SK-MEL-5 (cell line): ENCODE measurements at places on chromosomes 7 and 10.
A peak's percentile ranks its signal among the peaks of the same experiment; 100 is the strongest.

DNA sequence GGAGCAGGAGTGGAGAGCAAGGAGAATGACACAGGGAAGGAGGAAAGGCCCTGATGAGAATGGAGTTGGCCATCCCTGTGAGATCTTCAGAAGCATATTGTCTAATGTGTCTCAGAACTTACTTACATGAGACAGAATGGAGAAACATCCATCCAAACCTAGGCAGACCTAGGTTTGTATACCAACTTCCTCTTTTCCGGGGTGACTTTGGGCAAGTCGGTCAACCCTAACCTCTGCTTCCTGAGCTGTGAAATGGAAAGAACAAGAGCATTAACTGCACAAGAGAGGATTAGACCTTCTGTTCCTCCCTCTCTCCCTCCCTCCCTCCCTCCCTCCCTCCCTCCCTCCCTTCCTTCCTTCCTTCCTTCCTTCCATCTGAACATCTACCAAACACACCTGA lies 4.5 kb downstream of the GHRHR start:
- no peak for DNase-seq

DNA sequence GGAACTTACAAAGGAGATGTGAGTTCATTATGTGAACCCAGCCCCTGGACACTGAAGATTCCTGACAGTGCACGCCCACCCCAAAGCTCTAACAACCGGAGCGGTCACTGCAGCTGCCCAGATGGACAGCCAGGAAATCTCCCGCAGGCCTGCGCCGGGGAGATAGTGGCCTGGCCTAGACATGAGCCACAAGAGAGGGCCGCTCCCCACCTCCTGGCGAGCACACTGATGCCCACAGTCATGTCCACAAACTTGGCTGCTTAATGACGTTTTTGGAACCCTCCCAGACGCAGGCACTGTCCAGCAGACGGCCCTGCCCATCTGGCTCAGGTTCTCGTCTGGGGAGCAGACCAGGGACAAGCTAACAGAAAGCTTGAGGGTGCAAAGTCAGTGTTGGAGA lies 34.2 kb downstream of the TCERG1L start:
- no peak for DNase-seq

- no peak for DNase-seq
These were observed 447.0 kb downstream of the GRID1 start for GRCh38 chr10:85919491-85920021.

GRCh38 chr7:128840326-128841170 lies 10.3 kb downstream of the FLNC start:
- DNase-seq, result no peak

- peak; percentile 67 for DNase-seq
These were observed 1.7 kb upstream of the EGR2 start for GRCh38 chr10:62817766-62818425.

- no peak for DNase-seq
These were observed 31.5 kb upstream of the PRF1 start for GRCh38 chr10:70634011-70634410.

GRCh38 chr10:71218046-71218650 lies 5.8 kb downstream of the UNC5B start:
- no peak for DNase-seq

DNA sequence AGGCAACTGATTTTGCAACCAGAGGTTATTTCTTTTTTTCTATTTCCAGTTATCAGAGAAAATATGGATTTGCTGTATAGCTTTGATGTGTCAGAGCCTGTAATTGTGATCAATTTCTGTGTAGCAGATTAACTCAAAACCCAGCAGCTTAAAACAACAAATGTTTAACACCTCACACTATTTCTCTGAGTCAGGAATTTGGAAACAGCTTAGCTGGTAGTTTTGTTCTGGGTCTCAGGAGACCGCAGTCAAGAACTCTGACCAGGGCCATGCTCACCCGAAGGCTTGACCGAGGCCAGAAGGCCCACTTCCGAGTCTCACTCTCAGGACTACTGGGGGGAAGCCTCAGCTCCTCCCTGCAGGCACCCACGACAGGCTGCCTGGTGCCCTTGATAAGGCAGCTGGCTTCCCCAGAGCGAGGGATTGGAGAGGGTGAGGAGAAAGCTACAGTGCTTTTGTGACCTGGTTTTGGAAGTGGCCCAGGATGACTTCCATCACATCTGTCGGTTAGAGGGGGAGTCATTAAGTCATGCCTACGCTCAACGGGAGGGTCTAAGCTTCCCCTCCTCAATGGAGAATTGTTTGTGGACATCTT lies 105.7 kb upstream of the SHH start:
- no peak for DNase-seq

- no peak for DNase-seq
These were observed 113.9 kb downstream of the FAM107B start for GRCh38 chr10:14660831-14661230.

GRCh38 chr10:79431428-79431827 lies 14.0 kb downstream of the ZCCHC24 start:
- no peak for DNase-seq

DNA sequence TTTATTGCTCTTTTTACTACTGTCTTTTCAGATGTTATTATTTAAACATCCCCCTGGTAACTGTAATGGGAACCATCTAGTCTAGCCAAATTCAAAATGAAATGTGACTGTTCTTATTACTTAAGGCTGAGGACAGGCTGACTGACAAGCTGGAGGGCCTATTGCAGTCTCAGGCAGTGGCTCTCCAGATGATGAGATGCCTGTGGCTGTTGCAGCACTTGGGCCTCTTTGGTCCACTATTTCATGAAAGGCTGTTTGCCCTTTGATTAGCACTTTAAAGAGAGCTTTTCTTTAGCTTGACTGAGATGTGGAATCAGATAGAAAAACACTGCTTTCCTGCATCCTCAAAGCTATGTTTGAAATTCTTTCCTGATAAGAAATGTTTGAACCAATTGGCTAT lies 540.5 kb downstream of the SORCS3 start:
- DNase-seq, result no peak

GRCh38 chr7:138961159-138961558 lies 20.0 kb downstream of the KIAA1549 start:
- no peak for DNase-seq

GRCh38 chr7:82678716-82679115 lies 235.1 kb upstream of the CACNA2D1 start:
- DNase-seq, result no peak

- DNase-seq, result no peak
These were observed 31.5 kb downstream of the STK32C start for GRCh38 chr10:132276179-132276675.

DNA sequence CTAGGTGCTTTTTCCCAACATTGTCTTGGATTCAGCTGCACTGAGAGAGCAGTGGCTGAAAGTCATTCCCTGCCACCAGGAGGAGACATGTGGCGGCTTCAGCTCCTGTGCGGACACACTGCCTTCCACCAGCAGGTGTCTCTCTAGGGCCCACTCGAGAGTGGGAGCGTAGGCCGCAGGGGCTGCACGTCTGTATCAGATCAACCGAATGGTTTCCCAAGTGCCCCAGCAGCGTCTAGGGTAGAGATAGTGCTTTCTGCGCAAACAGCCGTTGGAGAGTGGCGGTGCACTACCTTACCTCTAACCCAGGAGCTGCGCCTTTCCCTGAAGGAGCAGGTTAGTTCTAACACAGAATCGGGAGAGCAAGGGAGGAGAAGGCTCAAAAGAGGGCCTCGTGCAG lies 31.7 kb downstream of the PAPOLB start:
- DNase-seq, result peak; percentile 85

DNA sequence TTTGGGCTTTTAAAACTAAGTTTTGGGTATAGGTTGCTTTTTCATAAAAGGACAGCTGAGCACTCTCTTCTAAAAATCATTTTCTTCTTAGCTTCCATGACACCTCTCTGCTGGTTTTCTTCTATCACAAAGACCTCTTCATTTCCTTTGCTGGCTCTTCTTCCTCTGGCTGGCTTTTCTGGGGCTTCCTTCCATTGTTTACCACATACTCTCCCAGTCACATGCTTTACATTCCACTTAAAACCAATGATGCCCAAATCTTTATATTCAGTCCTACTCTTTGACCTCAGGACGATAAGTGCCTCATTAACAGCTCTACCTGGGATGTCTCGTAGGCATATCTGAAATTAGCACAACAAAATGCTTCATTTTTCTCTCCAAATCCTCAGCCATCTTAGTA lies 26.8 kb downstream of the FAM133B start:
- DNase-seq, result no peak

DNA sequence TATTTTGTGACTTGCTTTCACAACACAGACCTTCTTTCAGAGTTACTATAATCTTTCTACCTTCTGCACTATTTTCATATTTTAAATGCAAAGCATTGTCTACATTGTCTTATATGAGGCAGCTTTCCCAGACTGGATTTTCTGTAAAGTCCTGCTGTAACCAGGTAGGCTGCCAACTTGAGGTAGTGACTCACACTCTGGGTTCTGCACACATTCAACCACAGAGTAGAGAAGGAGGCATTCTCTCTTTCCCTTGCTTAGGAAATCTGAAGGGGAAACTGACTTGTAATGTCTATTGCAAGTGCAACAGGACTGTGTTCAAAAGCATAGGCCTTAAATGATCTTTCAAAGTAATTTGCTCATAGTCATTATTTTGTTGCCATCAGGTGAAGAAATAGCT lies 461.4 kb downstream of the GRM8 start:
- DNase-seq, result no peak

DNA sequence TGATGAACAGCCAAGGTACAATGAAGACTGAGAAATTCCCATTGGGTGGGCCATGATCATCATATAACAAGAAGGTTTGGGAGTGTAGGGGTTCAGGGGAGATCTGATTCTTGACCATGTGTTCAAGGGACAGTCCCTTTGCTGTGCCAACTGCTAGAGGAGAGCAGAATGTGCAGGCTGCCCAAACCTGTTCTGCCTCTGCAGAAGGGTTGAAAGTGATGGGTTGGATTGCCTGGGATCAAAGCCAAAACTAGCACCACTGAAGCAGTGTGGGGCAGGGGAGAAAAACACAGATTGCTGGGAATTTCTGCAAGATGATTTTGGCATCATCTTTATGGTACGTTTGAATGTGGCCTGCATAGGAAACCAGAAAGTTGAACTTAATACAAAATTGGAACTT lies 303.9 kb downstream of the OTUD1 start:
- DNase-seq, result no peak

DNA sequence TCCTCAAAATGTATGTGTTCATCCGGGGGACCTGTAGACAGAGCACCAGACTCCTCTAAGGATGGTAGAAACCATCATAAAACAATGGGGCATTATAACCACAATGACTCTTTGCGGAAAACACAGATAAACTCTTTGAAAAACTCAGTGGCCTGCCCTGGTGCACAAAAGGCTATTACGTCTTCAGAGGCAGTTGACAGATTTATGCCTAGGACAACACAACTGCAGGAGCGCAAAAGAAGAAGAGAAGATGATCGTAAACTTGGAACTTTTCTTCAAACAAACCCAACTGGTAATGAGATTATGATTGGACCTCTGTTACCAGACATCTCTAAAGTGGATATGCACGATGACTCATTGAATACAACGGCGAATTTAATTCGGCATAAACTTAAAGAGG lies 6.0 kb downstream of the RBM48 start:
- peak; percentile 88 for DNase-seq
